ENCODE measurements at places on chromosomes 7 and 10.

- DNase-seq, result no peak
Observed at GRCh38 chr7:102439963-102440795, 6.8 kb downstream of the ORAI2 start.

- DNase-seq, result no peak
Observed at GRCh38 chr10:119133949-119134348, 30.0 kb downstream of the DENND10 start.

DNA sequence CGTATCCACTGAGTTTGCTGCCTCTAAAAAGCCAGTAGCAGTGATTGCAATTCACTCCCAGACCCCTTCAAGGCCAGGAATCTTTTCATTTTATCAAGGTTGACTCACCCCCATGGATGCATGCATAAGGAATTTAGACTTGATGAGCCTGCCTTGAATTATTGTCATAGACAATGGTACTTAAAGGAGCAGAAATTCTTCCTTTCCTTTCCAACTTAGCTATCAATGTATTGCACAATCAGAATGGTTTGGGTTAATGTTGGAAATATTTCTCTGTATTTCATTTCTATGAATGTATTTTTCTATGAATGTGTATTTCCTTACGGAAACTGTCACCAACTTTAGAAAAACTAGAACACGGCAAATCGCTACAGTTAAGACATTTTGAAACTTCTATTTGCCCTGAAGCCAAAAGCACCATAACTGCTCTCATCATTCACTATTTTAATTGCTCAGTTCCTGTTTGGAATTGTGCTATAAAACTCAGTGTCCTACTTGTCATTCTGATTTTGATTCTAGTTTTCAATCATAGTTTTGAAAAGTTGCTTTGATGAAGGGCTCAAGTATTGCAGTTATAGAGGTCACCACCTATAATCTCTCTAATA is 355.7 kb upstream of the AKR1E2 start:
- DNase-seq, result no peak

- DNase-seq, result no peak
Observed at GRCh38 chr10:119367841-119368549, 160.6 kb downstream of the GRK5 start.

DNA sequence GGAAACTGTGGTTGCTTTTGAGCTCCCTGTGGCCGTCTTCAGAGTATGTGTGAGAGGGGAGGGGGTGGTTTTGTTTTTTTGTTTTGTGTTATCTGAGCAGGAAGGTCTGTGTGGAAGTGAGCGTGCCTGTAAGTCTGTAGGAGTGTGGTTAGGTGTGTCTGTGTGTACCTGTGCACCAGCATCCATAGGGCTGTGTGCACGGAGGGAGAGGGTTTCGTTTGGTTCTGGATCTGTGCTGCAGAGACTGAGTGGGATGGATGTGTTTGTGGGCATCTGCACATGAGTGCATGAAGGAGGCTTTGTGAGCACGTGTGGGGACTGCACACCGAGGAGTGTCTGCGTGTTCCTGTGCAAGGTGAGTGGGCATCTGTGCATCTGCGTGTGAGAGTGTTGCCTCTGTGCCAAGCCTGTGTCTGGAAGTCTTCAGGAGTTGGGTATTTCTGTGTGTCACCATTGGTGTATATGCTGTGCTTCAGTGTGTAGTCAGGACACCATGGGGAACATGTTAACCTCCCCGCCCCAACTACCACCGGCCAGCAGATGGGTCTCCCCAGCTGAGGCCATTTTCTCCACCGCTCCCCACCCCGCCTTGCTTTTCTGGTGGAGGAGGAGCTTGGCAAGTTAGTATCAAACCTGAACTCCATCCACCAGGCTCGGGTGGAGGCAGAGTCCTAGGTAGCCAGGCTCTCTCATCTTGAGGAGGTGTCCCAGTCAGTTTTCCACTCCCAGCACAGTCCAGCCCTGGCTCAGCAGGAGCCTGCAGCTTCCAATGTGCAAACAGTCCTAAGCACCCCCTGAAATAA is 7.1 kb upstream of the TLX1 start:
- DNase-seq, result no peak

GRCh38 chr7:107355616-107356015 is 114.2 kb upstream of the GPR22 start:
- no peak for DNase-seq

DNA sequence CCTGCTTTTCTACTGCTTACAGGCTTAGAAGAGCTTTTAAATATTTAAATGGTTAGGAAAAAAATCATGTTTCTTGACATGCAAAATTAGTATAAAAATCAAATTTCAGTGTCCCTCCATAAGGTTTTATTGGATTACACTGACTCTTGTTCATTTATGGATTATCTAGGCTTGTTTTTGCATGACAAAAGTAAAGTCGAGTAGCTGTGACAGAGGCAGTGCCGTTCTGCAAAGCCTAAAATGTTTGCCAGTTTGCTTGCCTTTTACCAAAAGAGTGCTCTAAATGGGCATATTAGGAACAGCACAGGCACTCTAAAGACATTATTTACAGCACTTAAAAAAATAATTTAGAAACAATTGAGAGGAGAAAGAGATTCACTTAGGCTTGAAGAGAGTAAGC is 139.6 kb downstream of the TSPAN12 start:
- DNase-seq, result no peak

DNA sequence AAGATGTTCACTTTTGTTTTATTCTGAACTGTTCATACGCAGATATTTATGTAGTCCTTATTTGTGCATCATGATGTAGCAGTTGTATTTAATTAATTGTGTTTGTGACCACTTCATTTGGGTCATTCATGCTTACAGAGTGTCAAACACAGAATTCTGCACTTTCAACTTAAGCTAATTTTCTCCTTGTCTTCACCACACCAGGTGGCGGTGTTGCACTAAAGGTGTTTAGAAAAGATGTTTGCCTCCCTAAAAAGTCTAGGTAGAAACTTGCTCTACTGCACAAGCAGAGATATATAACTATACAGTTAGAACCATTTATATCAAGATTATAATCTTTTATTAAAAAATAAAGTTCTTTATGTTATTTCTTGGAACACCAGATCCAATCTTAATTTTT is 1.3 kb upstream of the TAS2R38 start:
- DNase-seq, result no peak

All from frontal cortex (tissue), 4 donors.